Inflammatory macrophage treated with lipopolysaccharide for 1 hour (primary cell): ENCODE measurements at places on chromosomes 2 and 18.

GRCh38 chr2:31802711-31803110, 208.1 kb downstream of the MEMO1 start:
- no peak for DNase-seq

DNA sequence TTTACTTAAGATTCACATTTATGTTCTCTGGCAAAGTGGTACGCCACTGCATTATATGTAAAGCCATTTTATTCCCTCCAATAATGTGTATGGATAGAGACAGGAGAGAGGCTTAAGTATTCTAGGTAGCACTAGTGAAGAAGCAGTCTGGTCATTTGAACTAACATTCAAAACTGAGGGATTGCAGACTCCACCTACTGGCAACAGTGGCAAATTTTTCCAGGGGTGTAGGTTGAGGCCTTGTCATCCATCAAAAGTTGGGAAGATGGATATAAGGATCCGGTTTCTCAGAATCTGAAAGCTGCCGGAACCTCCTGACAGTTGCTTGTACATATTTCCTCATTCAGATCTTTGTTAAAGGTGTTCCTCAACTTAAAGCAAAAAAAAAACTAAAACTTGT, 465.5 kb upstream of the FSHR start:
- no peak for DNase-seq

DNA sequence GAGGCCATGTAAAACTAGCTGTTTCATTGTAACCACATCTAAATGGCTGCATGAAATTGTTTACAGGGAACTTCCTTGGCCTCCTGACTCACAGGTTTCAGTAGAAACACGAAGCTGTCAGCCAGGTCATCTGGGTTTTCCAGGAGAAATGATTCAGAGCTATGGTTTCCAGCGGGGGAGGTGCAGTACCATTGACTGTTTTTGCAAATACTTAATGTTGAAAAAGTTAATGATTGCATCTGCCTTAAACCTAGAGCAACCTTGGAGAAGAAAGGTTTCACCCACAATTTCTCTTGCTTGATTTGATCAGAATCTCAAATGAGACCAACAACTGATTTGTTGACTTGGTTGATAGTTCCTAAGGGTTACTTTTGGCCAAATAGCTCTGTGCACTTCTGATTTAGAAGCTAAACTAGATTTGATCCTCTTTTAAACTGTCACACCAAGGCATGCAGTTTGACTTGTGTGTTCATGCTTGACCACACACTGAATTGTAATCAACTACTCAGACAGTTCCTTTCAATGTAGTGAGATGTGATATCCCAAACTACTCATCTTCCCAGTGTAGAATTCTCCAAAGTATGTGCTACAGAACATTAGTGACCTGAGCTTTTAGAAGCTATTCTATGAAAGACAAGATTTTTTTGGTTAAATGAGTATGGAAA, 193.5 kb upstream of the CHST9 start:
- DNase-seq, result no peak

DNA sequence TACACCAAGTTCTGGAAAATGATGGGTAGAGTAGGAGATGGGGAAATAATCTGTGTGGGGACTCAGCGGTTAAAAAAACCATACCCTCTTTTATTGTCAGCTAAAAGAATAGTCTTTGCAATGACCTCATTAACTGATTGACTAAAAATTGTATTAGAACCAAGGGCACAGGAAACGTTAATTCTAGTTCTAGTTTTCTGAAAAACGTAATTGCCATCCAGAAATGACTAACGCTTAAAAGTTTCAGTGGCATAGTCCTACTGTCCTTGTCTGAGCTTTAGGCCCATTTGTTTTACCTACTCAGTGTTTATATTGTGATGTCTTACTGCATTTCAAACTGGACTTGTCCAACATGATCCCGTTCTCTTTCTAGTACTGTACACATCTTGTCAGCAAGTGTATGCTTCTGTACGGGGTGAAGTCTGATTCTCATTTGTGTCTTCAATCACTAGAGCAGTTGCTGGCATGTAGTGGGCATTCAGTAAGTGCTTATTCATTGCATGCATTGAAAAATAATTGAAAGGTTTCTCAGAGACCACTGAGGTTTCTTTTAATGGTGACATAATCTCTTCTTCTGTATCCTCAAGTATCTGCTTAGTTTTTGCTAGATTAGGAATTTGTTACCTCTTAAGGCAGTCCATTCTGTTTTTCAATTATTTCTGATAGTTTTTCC, 81.5 kb downstream of the ZNF407 start:
- no peak for DNase-seq

- DNase-seq, result no peak
Measured at GRCh38 chr18:79528316-79528695, 132.6 kb downstream of the NFATC1 start.

GRCh38 chr2:164735309-164735919, 106.2 kb downstream of the COBLL1 start:
- DNase-seq, result no peak

DNA sequence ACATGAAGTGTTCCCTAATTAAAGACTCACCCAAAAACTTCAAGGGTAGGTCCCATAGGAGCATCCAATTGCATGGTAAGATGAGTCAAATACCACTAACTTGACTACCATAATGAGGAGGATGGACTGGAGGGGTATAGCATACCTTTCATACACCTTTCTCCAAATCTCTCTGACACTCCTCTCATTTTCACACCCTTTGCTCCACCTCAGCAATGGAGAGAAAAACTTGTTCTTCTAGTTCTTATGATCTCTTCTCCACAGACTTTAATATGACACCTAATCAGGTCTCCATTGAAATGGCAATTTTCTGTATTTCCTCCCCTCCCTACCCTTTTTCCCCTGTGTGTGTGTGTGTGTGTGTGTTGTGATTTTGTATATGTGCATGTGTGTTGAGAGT, 41.1 kb upstream of the MAP2 start:
- no peak for DNase-seq

DNA sequence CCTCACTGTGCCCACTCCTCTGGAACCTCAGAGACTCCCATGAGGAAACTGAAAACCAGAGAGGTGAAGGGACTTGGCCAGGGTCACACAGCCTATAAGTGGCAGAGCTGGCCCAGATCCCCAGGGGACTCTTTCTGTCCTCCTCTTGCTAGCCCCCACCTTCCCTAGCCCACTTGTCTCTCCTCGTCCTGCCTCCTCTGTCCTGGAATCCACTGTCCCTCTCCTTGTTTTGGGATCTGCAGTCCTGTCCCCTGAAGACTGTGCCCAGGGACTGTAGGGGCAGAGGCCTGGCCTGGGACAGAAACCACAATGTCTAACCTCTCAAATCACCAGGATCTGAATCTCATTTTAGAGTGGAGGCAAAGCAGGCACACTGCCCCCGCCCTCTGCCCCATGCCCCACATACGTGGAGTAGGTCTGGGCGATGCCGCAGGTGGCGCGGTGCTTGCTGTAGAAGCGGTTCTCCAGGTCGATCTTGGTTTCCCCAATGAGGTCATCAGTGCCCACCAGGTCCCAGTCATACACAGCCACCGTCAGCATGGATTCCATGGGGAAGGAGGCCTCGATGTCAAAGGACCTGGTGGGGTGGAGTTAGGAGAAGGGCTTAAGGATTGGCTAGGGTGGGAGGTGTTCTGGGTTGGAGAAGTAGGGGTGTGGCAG, 12.5 kb downstream of the OTOF start:
- no peak for DNase-seq

GRCh38 chr18:73511771-73512503, 635.7 kb downstream of the FBXO15 start:
- no peak for DNase-seq

- DNase-seq, result no peak
Measured at GRCh38 chr18:23194997-23195957, 60.0 kb downstream of the CABLES1 start.

- DNase-seq, result no peak
Measured at GRCh38 chr2:140348826-140349225, 1568.6 kb upstream of the NXPH2 start.

DNA sequence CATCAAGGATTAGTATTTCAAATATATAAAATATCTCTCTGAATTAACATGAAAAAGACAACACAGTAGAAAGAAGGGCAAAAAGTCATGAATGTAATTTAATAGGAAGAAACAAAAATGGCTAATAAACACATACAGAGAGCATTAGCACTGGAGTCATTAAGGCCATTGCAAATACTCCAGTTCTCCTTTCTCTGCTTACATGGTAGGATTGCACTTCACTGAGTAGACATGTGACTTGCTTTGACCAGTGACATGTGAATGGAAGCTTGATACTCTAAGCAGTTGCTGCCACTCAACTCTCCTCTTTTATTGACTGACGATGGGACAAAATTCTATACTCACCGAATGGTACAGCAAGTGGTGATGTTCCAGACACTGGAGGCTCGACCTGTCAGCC, 153.9 kb upstream of the LGALSL start:
- DNase-seq, result peak; percentile 65

DNA sequence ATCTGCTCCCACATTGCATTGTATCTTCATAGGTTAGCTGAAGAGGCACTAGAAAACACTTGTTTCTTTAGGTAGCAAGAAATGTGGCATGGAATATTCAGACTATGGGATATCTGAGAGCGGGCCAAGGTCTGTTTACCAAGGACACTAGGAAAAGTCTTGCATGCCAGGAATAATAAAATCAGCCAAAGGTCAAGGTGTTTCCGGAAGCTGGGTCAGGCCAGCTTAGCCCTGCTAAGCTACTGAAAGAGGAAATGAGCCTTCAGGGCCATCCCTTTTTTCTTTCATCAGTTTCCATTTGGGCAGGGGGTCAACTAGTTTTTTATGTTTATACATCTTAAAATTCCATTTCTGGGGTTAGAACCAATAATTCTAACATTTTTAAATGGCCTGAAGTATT, 101.1 kb downstream of the DPP4 start:
- DNase-seq, result no peak

DNA sequence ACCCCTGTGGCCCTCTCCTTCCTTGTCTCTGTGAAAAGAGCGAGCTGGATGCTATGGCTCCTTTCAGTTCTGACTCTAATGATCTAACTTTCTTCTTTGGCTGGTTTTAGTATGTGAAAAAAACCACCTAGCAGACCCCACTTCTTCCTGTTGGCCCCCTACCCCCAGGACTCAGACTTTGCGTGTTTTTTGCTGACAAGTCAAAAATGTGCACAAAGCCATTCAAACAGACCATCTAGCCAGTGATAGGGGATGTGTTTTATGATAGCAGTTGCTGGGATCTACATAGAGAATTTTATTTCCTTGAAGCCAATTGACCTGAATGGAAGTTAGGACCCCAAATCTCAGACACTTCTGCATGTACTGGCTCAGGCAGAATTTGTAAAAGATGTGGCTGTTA, 49.1 kb downstream of the MFSD6 start:
- DNase-seq, result no peak

- DNase-seq, result no peak
Measured at GRCh38 chr2:241914542-241914941, 45.0 kb downstream of the RTP5 start.

DNA sequence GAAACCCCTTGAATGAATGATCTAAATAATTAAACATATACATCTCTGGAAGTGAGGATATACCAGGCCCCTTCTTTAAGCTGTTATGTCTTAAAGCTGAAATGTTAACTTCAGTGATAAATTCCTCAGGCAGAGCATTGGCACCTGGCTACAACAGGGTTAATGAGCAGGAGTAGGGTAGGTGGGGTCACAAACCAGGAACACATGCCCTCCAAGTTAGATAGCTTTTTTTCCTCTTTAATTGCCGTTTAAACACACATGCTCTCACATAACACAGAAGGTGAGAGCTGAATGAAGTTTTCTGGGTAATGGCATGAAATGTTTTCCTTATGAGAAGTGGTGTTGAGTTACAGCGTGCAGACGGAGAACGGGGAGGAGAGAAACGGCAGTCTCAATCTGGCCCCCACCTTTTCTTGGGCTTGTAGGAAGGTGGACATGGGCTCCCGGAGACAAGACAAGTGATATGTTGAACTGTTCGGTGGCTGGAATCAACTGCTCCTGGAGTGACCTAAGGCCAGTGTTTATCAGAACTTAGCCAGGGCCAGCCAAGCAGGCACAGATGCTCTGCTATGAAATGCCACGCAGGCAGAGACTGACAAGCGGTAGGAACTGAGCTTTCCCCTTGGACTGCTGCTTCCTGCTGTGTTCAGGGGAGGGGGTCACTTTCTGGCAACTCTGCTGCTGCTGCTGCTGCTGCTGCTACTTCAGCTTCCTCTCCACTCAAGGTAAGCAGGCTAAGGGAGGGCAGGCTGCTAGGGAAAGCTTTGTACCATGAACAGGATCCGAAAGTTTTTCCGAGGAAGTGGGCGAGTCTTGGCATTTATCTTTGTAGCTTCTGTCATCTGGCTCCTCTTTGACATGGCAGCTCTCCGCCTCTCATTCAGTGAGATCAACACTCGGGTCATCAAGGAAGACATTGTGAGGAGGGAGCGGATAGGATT, at the start of gene GALNT5:
GALNT5 (plus strand) TSS at position 394 of the 941 bp plus-strand sequence; CDS start at position 772, 378 bp downstream.
- no peak for DNase-seq

- DNase-seq, result no peak
Measured at GRCh38 chr2:15665943-15666460, 74.3 kb downstream of the DDX1 start.

- DNase-seq, result no peak
Measured at GRCh38 chr2:7971841-7972240, 710.0 kb upstream of the ID2 start.

DNA sequence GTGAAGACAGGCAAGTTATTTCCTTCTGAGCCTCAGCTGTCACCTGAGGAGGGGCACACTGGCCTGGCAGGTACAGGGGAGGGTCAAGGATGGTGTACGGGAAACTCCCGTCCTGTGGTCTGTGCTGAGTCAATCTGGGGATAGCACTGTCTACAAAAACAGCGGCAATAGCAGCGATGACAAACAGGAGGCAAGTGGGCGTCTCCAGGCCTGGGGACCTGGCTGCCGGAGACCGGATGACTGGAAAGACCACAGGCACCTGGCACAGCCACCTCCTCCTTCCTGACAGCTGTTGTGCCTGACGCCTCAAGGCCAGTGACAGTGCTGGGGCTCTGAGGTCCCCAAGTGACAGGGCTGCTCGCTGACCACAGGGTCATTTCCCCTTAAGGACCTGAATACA, 202.1 kb upstream of the HS6ST1 start:
- peak; percentile 56 for DNase-seq

GRCh38 chr18:37396971-37397720, 168.5 kb downstream of the CELF4 start:
- no peak for DNase-seq

DNA sequence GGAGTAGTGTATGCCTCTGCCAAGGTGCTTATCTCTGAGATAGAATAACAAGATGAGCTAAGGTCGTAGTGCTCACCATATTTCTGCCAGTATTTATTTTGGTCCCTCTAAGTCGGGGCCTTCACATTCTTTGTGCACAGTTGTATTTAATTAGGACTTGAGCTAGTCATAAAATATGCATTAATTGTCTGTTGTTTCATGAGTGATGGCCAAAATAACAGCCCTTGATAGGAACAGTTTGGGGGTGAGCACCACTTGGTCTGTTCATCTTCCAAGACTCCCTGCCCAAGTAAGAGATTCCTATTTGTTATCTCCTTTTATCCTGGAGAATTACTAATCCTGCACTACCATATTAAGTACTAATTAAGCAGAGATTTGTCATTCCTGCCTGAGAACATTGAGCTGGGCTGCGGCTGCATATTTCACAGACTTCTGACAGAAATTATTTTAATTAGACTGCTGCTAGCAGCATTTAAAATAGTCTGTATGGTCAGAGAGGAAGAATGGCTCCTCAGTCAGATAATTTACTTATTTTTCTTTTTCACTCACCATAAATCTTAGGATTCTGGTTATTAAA, 435.1 kb downstream of the MTX2 start:
- DNase-seq, result no peak

GRCh38 chr18:52391810-52392559, 52.0 kb downstream of the DCC start:
- no peak for DNase-seq

GRCh38 chr2:152577579-152577978, 139.7 kb downstream of the PRPF40A start:
- no peak for DNase-seq

- no peak for DNase-seq
Measured at GRCh38 chr2:211617803-211618202, 920.8 kb downstream of the ERBB4 start.

GRCh38 chr2:43824951-43825493, 13.6 kb downstream of the ABCG5 start:
- no peak for DNase-seq
